ENCODE measurements at places on chromosomes 3 and 15.

GRCh38 chr3:111864821-111865656, 6.0 kb downstream of the PHLDB2 start:
- no peak for DNase-seq

GRCh38 chr15:68957696-68958095, 27.4 kb downstream of the SPESP1 start:
- no peak for DNase-seq

DNA sequence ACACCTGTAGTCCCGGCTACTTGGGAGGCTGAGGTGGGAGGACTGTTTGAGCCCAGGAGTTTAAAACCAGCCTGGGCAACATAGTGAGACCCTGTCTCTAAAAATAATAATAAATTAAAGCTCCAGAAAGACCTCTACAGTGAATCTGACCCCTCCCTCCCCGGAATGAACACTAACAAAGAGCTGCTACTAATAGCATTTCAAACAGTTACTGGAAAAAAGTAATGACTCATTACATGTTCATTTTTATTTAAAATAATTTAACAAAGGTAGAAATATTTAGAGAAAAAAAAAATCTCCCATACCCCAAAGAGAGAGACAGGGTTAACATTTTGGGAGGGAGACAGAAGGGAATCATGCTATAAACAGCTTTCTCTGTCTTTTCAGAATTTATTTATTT, 2.2 kb upstream of the UBA3 start:
- DNase-seq = no peak

GRCh38 chr15:47429376-47429775, 287.9 kb upstream of the SEMA6D start:
- no peak for DNase-seq

DNA sequence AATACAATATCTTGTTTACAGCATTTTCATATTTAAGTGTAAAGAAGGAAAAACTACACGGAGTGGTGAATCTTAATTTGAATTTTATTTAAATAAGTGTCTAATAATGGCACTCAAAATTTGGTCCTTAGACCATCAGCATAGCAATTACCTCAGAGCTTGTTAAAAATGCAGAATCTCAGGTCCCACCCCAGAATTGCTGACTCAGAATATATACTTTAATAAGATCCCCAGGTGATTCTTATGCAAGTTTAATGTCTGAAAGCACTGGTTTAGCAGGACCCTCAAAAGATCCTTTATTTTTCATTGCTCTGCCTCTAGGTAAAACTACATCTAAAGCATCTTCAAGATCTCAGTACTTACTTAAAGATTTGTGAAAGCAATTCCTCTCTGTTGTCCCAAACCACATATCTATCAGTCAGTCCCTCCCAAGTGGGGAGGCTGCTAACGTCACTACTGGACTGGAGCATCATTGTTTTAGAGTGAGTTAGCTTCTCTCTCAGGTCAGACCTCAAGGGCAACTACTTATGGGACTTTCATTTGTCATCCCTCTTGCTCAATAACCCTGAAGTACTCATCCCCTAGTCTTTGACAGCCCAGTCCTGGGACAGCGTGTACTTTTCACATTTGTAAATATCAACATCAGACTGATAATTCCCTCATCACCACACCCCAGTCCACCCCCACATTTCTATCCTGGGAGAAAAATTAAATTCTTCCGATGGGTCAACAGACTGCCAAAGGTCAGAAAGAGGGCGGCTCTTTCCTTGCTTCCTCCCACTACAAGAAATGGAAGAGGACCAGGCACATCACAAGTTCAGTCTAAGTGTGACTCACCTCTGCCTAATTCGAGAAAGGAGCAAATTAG, 76.7 kb downstream of the CBLB start:
- DNase-seq = no peak

GRCh38 chr3:54932606-54933005, 4.7 kb upstream of the LRTM1 start:
- no peak for DNase-seq

DNA sequence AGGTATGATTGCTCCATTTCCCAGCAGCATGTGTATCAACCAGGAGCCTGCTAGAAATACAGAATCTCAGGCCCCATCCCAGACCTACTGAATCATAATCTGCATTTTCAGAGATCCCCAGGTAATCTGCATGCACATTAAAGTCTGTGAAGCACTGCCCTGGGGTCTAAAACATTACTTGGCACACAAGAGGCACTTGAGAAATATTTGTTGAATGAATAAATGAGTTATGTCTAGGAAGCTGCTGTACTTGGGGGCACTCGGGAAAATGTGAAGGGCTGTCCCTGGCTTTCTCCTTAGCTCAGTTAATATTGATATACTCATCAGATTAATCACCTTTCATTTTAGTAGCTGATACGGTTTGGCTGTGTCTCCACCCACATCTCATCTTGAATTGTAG, 184.4 kb downstream of the RORA start:
- DNase-seq = no peak
